Parietal lobe (tissue), 2 donors: ENCODE measurements at places on chromosomes 7 and 10. TPM values are rescaled to one million over a fixed set of nuclear protein-coding genes. Genes with fewer than 3 reads are reported as not detected.

The GNG11 gene
- 3.8 TPM for total RNA-seq

The MINDY4 gene
- 7.8 TPM for total RNA-seq

The RTKN2 gene
- total RNA-seq: 9.7 TPM

The C10orf67 gene
- total RNA-seq: 0.31 TPM

The CTAGE15 gene
- total RNA-seq: 0.94 TPM

The ARMC3 gene
- total RNA-seq: 3.8 TPM
